ENCODE measurements at places on chromosomes 2 and 18.

DNA sequence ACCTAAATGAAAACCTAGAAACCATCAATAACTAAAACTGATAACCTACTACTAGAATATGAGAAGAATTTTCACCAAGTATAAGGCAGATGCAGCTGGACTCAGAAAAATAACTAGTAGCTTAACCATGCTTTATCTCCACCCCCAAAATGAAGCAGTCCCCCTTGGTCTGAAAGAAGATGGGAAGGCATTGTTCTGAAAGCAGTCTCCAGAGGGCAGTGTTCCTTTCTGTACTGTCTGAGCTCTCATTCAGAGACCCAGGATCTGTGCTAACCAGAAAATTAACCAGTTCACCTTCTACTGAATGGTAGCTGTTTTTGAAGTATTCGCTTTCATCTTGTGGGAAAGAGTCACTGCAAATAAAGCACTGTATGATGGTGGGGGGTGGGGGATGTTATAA, 273.0 kb downstream of the PDE11A start:
- DNase-seq: no peak

DNA sequence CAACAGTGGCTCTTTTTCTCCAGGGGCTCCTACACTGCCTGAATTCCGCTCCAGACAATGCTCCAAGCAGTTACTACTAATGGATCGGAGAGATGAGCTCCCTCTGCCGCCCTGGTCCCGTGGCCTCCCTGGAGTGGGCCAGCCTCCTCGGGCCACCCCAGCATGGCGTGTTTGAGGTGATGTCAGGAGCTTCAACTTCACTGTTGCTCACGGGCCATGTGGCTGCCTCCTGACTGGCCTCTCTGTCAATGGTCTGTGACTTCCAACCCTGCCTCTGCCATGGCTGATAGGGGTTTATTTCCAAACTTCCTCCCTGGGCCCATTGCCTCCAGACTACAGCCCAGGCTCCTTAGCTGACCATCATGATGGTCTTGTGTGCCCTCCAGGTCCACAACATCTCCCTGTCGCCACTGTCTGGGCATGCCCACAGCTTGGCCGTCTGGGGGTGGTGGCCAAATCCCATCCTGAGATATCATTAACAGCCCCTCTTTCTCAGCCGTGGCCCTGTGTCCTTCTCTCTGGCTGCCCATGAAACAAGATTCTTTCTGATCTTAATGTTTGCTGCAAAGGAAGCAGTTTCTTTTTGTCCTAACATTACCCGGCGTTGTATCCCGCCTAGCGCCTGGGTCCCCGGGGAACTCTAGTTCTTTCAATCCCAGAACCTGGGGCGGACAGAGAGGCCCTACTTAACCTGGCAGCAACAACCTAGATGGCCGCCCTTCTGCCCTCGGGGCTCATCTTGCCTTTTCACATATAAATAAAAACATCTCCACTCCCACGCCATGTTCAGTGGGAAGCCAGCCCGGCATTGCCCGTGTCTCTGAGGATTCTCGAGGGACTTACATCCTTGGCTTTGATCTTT, 38.1 kb downstream of the ATOH8 start:
- no peak for DNase-seq

DNA sequence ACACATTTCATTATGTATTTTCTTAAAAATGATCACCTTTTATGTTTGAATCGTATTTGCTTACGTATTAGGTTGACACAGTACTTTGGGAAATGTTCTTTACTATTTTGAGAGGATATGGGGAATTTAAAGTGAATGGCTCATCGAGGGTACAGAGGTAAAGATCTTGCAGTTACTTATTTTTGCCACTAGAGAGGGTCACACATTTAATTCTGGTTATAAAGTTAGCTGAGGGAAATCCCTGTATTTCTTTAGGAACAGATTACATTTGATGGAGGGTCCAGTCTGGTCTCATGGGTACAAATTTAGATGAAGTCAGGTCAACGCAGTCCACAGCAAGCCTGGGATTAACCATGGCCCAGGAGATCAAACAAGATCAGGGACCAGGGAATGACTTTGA, 24.5 kb downstream of the DYNC2LI1 start:
- no peak for DNase-seq

DNA sequence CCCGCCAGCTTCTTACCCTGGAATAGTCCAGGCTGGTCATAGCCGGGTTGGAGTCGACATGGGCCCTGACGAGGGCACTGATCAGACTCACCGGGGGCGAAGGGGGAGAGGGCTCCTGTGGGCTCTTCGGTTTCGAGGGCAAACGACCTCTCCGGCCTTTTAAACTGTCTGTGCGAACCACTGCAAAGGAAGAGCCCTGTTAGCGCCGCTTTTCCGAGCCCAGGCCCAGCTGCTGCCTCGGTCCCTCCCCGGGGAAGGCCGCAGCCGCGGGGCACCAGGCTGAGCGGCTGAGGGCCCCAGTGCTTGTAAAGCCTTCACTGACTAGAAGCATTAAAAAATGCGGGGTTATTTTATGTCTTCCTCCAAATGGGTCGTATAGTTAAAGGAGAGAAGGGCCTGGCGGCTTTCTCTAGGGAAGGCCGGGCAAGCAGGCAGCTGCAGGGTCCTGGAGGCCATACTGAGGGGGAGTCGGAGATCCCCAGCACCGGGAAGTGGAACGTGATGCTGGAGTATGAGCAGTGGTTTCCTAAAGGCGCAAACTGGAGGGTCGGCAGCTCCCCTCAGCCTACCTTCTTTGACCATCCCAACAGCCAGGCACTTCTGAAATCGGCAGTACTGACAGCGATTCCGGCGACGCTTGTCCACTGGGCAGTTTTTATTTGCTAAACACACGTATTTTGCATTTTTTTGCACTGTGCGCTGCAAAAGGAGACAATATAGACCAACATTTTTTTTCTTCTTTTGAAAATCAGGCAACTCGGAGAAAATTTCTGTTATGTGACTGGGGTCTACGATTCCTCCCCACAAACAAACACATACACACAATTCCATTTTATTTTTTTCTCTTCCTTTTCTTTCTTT, 4.5 kb downstream of the NR4A2 start:
- no peak for DNase-seq

DNA sequence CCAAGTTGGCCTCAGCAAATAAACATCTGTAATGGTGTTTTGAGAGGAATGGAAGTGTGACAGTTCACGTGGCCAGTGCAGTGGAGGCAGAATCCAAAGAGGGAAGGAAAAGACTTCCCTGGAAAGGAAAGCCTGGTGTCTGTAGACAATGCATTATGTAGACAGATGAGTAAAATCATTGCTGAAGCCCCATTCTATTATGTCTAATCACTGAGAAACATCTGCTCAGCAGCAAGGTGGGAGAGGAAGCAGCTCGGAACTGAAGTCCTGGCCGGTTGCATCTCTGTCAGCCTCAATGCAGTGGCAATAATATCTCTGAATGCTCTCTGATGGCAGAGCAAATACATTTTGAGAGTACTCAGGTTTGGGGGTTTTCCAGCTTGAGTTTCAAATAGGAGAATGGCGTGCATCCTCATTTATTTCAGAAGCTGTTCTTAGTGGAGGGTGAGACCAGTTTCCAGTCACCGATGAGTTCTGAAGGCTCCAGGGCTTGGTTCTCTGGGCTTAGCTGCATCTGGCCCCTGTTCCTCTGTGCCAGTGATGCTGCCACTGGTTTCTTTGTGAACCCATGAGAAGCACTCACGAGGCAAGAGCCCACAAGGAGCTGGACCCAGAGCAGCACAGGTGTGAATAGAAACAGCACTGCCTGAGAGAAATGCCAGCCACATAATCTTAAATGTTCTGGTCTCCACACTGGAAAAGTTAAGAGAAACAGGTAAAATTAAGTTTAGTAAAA, 63.3 kb downstream of the RPIA start:
- no peak for DNase-seq

DNA sequence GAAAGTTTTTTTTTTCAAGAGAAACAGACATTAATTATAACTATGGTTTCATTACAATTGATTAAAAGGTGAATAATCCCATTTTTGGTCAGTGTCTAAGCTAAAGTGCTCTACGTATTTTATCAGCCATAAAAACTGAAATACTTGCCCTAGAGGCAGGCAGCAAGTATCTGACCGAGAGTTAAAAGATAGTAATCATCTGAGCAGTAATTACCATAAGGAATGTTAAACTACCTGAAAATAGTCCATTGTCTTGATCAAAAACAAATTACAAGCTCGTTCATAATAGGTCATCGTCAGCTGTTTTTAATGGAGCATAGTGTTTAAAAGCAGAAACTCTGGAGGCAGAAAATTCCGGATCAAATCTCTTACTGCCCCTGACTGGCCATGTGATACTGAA, 105.7 kb upstream of the ZEB2 start:
- no peak for DNase-seq

All from CD4-positive, alpha-beta T cell (primary cell).